ENCODE measurements at places on chromosomes 2 and 18.

DNA sequence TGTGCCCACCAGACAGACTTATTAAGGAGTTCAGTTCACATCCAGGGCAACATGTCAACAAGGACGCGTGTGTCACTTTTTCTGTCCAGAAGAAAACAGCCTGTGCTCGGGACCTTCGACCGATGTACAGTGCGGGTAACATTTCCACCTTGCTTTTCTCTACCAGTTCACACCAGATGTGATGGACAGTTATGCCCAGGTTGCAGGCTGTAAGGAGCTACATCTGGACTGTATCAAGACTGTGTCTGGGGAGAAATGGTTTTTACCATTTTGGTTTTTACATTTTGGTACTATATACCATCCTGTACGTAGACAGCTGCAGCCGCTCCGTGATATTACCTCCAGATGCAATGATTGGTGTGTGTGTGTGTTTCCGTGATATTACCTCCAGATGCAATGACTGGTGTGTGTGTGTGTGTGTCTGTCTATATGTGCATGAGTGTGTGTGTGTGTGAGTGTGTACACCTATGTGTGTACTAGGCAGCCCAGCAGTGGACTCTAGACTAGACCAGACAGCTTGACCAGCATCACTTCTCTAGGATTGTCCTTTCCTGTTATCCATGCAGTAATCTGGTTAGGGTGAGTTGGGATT is 118.0 kb downstream of the COL6A3 start:
- no peak for DNase-seq

- DNase-seq = no peak
Observed at GRCh38 chr18:64806232-64806631, 657.3 kb upstream of the LINC00305 start.

DNA sequence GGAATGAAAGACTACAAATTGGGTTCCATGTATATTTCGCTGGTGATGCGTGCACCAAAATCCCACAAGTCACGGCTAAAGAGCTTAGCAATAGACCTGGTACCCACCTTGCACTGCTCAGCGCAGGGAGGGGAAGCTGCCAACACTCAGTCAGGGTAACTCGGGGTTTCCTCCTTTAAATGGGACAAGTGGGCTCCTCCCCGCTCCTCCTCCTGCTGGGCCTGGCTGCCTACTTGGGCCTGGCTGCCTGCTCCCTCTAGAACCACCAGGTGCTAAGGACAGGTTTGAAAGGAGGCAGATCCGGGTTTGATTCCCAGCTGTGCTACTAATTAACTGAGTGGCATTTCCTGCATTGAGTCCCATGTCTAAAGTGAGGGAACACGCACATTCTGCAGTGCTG is 23.4 kb downstream of the MYO7B start:
- no peak for DNase-seq

DNA sequence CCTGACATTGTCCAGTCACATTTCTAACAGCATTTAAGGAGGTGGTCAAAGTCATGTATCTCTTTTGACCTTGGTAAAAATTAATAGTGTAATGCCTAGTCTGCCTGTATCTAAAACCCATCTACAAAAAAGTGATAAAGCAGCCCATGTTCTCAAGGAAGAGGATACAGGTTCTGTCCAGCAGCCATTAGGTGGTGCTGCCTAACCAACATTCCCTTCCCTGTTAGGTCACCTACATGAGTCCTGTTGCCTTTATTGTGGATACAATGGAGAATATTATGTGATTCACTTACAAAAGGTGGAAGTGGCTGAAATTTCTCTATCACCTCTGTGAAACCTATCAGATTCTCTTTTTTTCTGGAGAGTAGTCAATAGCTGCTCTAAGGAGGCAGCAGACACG is 52.5 kb downstream of the AQP4 start:
- peak; percentile 35 for DNase-seq

- no peak for DNase-seq
Observed at GRCh38 chr2:125397535-125398251, 1258.3 kb upstream of the GYPC start.

GRCh38 chr2:133407341-133407740 is 160.9 kb downstream of the NCKAP5 start:
- no peak for DNase-seq

Measured in COLO829 (cell line).